ENCODE measurements at places on chromosomes 6 and 20.

GRCh38 chr20:45341579-45341938 is 6.7 kb downstream of the SDC4 start:
- no peak for DNase-seq

- no peak for DNase-seq
Observed at GRCh38 chr20:2332711-2333110, 36.9 kb downstream of the TGM3 start.

DNA sequence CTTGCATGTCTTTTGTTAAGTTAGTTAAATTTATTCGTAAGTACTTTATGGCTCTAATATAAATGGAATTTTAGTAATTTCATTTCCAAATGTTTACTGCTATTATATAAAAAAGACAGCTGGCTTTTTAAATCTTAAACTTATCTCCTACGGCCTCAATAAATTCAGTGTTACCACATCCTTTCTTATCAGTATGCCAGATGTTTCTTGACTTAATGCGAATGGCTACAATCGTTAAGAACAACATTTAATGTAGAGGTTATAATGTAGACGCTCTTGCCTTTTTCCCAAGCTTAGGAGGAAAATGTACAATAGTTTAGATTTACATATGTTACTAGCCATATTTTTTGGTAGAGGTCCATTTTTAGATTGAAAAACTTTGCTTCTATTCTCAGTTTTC is 659.4 kb downstream of the TENT5A start:
- no peak for DNase-seq

- DNase-seq: no peak
Observed at GRCh38 chr6:39681674-39682121, 43.5 kb downstream of the KIF6 start.

DNA sequence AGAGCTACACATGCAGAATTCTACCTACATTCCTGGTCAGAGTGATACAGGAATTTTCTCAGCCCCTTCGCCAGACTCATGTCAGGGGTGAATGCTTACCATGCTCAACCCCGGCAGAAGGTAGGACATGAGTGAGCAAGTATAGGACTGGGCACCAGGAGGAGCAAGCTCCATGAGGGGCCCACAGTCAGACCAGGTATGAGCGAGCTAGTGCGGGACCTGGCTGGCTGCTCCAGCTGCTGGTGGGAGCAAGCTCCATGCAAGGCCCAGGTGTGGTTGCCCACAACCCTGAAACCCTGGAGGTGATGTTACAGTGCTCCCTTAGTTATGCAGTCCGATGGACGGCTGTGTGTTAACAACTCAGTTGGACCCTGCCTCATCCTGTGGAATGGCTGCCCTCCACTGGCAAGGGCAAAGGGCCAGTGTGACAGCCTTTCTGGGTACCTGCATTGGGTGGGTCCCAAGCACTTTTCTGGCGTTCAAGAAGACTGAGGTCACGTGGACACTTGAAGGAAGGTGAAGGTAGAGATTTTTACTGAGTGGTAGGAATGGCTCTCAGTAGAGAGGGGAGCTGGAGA is 503.5 kb upstream of the CITED2 start:
- no peak for DNase-seq

GRCh38 chr20:34637245-34638038 is 39.5 kb downstream of the PIGU start:
- no peak for DNase-seq

DNA sequence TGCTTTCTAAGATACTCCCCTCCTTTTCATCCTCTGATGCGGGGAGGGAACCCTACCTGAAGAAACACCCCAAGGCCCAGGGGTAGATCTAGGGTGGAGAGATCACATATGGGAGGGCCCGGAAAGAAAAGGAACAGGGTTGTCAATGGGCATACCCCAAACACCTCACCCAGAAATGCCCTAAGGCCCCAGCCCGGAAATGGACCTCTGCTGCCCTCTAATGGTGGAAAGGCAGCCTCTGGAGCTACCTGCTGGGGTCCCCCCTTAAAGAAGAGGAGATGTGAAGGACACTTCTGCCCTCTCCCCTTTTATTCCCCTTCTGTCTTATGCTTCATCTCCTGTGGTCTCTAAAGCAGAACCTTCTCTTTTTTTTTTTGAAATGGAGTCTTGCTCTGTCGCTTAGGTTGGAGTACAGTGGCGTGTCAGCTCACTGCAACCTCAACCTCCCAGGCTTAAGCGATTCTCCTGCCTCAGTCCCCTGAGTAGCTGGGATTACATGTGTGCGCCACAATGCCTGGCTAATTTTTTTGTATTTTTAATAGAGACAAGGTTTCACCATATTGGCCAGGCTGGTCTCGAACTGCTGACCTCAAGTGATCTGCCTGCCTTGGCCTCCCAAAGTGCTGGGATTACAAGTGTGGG is 458 bp upstream of the ARMC12 start:
- peak; percentile 67 for DNase-seq

DNA sequence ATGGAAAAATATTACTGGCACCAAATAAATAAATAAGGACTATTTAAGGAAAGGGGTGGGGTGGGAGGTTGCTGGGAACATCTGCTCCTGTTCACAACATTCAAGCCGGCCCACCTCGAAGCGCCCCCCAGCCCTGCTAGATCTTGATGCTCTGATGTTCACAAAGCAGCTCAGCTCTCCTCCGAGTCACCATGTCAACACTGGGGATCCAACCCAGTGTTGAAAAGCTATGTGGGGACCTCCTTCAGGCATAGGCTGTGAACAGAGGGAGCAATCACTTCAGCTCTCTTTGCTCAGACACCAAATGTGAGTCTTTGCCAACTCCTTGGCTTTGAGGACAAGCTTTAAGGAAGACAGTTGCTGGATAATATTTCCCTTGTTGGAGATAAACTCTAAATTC is 176.8 kb upstream of the NT5E start:
- no peak for DNase-seq

GRCh38 chr20:56909918-56910714 is 281.0 kb downstream of the TFAP2C start:
- DNase-seq: no peak
